ENCODE measurements at places on chromosomes 5 and 9.

DNA sequence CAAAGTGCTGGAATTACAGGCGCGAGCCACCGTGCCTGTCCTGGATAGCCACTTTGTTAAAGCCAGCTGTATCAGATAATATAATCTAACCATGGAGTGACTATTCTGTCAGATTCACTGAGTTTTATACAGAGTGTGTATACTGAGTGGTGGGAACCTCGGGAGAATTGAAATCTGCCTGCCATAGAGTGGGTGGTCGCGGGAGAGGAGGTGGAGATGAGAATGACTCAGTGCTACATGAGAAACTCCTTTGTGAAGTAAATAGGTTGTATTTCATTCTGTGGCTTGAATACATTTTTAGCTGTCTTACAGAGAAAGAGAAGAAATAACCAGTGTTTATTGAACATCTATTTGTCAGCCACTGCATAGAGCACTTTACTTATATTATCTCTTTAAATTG, 26.4 kb downstream of the ATP6V0E1 start:
- DNase-seq, result no peak

- DNase-seq, result peak; percentile 74
Observed at GRCh38 chr5:141637767-141638419, 1.1 kb downstream of the RELL2 start.

GRCh38 chr5:129342796-129343195, 117.3 kb upstream of the ADAMTS19 start:
- DNase-seq, result no peak

GRCh38 chr9:79028101-79028500, 543.7 kb upstream of the TLE4 start:
- no peak for DNase-seq

GRCh38 chr5:76583163-76584047, 39.8 kb downstream of the F2RL2 start:
- DNase-seq, result no peak

DNA sequence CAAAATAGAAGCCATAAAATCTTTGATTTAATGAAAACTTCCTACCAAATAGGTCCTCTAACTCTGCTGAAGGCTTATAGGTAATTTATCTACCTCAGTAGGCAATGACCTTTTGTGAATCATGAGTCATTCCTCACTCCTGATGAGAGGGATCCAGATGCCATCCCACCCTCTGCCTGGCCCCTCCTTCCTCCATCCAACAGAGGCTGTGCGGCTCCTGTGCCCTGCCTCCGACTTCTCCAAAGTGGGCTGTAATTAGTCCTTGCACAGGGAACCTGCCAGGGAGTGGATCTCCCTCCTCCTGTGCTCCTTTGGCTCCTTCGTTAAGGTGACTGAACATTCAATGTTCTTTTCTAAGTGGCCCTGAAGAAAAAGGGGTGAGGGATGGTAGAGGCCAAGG, 213.9 kb upstream of the TBCA start:
- DNase-seq, result no peak

DNA sequence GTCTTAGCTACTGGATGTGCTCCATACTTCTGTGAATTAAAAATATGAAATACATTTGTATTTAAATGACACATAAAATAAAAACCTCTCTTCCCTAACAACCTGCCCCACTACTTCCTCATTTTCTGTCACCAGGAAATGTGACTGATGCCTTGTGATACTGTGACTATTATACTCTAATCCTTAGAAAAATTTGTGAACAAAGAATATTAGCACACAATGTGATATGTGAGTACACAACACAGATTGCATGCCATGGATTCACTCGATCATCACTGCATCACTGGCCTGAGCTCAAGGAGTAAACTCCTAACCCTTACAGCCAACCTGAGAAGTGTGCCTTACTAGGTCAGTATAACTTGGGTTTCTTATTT, 281.0 kb downstream of the EFNA5 start:
- no peak for DNase-seq

GRCh38 chr9:114174876-114175771, 19.8 kb downstream of the COL27A1 start:
- no peak for DNase-seq

- peak; percentile 51 for DNase-seq
Observed at GRCh38 chr5:177426566-177427210, at the start of gene GRK6. TSS of gene GRK6 (plus strand) at chr5:177426676. CDS start at chr5:177426846, 170 bp downstream.
